ENCODE measurements at places on chromosomes 2 and 18. TPM values are rescaled to one million over a fixed set of nuclear protein-coding genes. Genes with fewer than 3 reads are reported as not detected.

The CRIM1 gene
- total RNA-seq: 158 TPM

The ANO7 gene
- 2.1 TPM for total RNA-seq

The PCARE gene
- total RNA-seq: 0.55 TPM

DNA sequence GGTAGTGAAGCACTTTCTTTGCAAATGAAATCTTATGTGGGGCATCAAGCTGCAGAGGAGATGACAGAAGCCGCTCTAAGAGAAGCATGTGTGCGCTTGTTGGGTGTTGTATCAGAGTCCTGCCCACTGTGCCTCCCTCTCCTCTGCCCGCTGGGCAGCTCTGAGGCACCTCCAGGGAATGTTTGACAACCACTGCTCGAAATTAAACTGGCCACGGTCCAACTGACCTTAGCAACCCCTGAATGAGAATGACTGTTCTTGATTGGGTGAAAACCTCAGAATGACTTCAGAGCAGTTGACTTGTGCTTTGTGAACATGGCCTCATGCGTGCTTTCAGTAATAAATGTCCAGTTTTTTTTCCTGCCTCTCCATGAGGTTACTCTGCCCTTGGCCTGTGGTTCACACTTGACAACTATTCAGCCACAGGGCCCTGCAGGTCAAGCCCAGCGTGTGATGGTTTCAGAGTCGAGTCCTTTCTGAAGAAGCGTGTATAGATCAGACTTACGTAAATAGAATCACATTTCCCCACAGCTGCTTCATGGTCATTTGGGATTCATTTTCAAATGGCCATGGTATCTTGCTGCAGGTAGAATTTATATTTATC is 94.9 kb downstream of the SLC4A3 start:
- DNase-seq: no peak
- H3K27ac ChIP-seq: no peak overlapping the region
- no peak overlapping the region for H3K4me3 ChIP-seq
- H3K27me3 ChIP-seq: no peaks in the 10 kb centered on the region
- H3K36me3 ChIP-seq: no peaks in the 10 kb centered on the region
- no peaks in the 10 kb centered on the region for H3K4me1 ChIP-seq

- peaks cover 12% of the 10 kb centered on the region for H3K4me1 ChIP-seq
- no peaks in the 10 kb centered on the region for H3K36me3 ChIP-seq
- no peak overlapping the region for H3K27ac ChIP-seq
- H3K27me3 ChIP-seq: no peaks in the 10 kb centered on the region
- DNase-seq: no peak
- no peak overlapping the region for H3K4me3 ChIP-seq
Measured at GRCh38 chr2:44579837-44580230, 218.1 kb downstream of the CAMKMT start.

GRCh38 chr18:62954366-62954765 is 239.0 kb downstream of the PHLPP1 start:
- no peak overlapping the region for H3K27ac ChIP-seq
- H3K27me3 ChIP-seq: no peaks in the 10 kb centered on the region
- no peak overlapping the region for H3K4me3 ChIP-seq
- H3K4me1 ChIP-seq: peaks cover 13% of the 10 kb centered on the region
- H3K36me3 ChIP-seq: no peaks in the 10 kb centered on the region

DNA sequence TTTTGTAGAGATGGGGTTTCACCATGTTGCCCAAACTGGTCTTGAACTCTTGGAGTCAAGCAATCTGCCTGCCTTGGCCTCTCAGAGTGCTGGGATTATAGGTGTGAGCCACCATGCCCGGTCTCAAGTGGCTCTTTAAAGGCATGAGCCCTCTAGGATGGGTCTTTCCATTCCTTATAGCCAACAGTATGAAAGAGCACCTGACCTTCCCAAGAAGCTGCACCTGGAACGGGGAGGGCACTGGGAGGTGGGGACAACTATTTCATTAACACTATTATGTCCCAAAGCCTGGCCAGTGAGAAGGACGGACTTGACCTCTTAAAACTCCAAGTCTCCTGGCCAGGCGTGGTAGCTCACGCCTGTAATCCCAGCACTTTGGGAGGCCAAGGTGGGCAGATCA is 149.7 kb downstream of the ZFP36L2 start:
- H3K4me1 ChIP-seq: peaks cover 37% of the 10 kb centered on the region
- H3K27ac ChIP-seq: peak overlapping the region; percentile 75
- no peaks in the 10 kb centered on the region for H3K27me3 ChIP-seq
- DNase-seq: no peak
- H3K4me3 ChIP-seq: no peak overlapping the region
